ENCODE measurements at places on chromosomes 11 and 22.

- DNase-seq = no peak
Measured at GRCh38 chr11:95100191-95100648, 10.6 kb downstream of the ENDOD1 start.

DNA sequence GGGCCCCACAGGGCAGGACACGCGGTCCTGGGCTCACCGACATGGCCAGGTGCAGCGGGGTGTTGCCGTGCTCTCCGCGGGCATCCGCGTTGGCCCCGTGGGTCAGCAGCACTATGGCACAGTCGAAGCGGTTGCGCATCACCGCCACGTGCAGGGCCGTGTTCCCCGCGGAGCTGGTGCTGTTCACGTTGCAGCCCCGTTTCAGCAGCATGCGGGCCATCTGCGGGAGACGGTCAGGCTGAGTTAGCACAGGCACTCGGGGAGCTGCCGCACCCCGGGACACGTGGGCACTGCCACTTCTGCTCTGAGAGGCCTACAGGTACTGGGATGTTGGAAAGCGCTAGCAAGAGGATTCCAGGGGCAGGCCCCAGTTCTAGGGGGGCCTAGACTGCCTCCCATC is 22.3 kb upstream of the BAIAP2L2 start:
- no peak for DNase-seq

DNA sequence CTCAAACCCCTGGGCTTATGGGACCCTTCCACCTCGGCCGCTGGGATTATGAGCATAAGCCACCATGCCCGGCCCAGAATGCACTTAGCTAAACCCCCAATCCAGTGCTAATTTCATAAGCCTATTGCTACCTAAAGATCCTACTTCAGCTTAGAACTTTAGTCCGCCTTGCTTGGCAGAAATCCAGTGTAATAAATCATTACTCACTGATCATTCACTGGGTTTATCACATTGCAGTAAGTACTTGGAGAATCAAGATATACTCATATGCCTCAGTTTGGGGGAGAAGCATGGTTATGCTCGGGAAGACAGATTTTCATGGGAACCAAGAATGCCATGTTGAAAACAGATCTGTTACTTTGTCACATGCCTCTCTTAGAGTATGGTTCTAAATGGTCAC is 3.8 kb upstream of the TBRG1 start:
- no peak for DNase-seq

- no peak for DNase-seq
Measured at GRCh38 chr11:93849751-93850593, 446 bp downstream of the VSTM5 start.

DNA sequence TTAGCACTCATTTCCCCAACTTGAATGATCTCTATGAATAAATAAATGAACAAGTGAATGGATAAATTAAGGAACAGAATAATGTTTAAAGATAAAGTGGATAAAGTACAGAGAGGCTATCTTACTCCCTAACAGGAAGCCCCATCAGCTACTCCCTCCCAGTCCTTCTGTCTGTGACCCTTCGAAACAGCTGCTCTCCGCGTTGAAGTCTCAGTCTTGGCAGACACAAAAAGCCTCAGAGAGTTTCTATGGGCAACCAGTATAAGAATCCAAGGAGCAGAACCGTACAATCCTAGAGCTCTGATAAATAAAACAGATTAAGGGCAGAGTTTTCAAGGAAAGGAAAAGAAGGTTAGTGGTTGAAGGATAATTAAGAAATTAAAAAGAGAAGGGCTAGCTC is 35.0 kb downstream of the GUCY1A2 start:
- no peak for DNase-seq

- no peak for DNase-seq
Measured at GRCh38 chr22:29270475-29271271, 2.6 kb downstream of the EWSR1 start.

GRCh38 chr11:130022799-130023198 is 20.2 kb upstream of the PRDM10 start:
- no peak for DNase-seq

DNA sequence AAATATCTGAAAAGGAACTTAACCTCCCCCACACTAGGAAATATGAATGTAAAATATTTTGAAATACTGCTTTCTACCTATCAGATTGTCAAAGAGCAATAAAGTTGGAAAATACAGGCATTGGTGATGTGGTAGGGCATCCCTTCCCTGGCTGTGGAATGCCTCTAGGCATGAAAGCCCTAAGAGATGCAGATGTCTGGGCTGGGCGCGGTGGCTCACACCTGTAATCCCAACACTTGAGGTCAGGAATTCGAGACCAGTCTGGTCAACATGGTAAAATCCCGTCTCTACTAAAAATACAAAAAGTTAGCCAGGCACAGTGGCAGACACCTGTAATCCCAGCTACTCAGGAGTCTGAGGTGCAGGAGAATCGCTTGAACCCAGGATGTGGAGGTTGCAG is 22.0 kb downstream of the ARAP1 start:
- DNase-seq = no peak

GRCh38 chr11:98040061-98040808 is 980.5 kb upstream of the CNTN5 start:
- no peak for DNase-seq

- peak; percentile 77 for DNase-seq
Measured at GRCh38 chr11:44243595-44244343, 66.2 kb downstream of the ALX4 start.

DNA sequence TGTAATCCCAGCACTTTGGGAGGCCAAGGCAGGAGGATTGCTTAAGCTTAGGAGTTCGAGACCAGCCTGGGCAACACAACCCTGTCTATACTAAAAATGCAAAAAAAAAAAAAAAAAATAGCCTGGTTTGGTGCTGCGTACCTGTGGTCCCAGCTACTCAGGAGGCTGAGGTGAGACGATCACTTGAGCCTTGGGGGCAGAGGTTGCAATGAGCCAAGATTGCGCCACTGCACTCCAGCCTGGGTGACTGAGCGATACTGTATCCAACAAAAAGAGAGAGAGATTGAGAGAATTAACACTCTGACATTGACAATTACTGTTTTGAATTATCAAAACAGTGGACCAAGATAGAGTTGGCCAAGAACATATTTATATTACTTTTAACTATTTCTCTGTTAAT is 53.7 kb downstream of the SIK2 start:
- no peak for DNase-seq

GRCh38 chr11:75184757-75185425 is 34.0 kb downstream of the SLCO2B1 start:
- no peak for DNase-seq

DNA sequence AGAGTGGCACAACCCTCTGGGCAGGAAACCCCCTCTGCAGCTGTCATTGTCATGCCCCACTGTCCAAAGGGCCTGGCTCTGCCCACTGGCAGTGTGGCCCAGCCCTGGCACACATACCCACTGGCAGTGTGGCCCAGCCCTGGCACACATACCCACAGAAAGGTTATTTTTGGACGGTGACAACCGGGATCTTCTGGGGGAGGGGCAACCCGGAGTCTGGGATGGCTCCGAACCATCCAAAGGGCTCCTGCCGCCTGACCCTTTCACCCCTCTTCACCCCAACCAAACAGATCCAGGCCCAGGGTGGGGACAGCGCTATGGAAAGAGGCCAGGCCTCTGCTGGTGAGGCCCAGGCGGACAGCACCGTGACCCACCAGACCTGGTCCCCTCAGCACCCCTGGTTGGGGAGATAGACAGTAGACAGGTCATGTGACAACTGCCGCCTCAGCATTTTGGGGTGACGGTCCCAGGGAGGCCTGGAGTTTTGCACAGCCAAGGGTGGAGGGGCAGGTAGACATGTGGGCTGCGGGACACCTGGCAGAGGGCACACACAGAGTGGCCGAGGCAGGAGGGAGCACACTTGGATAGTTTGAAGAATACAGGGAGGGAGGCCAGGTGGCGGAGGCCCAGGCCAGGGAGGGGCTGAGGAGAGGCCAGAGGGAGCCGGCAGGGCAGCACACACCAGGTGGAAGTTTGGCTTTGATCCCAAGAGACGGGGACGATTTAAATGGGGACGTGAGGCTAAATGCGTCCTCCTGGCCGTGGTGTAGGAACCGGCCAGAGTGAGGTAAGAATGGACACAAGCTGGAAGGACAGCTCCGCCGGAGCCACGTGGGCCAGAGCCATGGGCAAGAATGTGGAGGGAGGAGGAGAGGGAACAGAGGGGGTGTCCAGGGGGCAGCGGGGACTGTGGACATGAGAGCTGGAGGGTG is 2.9 kb downstream of the MAPK12 start:
- no peak for DNase-seq

- DNase-seq = no peak
Measured at GRCh38 chr11:61706452-61707400, 26.5 kb downstream of the DAGLA start.

- no peak for DNase-seq
Measured at GRCh38 chr11:60890696-60891095, 15.7 kb downstream of the PRPF19 start.

DNA sequence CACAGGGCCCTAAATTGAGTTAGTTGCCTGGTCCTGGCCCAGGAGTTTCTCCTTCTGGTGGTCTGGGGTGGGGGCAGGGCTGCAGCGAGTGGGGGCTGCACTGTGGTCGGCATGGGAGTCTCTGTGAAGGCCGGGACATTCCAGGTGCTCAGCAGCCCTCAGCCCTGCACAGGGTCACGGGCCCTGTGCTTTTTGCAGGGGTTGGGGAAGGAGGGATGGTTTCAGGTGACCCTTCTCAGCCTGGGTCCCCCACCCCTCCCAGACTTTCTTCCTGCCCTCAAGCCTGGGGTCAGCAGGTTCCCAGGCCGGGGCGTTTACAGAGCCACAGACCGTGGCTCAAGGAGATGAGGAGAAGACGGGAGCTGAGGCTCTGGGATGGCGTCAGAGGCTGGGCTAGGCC is 7.8 kb downstream of the EMID1 start:
- no peak for DNase-seq

DNA sequence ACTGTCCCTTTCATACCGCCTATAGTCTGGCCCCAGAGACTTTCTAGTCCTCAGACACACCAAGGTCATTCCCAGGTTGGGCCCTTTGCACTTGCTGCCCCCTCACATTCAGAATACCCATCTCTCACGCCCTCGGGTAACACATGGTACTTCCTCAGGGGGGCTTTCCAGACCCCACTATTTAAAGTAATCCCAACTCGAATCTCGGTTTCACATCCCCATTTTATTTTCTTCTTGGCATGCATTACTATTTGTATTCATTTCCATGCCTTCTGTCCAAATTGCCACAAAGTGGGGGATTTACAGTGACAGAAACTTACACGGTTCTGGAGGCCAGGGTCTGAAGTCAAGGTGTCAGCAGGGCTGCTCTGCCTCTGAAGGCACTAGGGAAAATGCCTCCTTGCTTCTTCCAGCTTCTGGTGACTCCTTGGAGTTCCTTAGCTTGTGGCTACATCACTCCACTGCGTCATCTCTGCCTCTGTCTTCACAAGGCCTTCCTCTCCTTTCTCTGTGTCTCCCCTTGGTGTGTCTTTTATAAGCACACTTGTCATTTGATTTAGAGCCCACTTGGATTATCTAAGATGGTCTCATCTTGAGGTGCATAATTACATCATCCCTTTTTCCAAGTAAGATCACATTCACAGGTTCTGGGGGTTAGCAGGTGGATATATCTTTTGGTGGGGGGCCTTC is 15.1 kb downstream of the RCN1 start:
- DNase-seq = no peak

GRCh38 chr22:24240381-24240780 is 4.5 kb downstream of the GGT5 start:
- no peak for DNase-seq

DNA sequence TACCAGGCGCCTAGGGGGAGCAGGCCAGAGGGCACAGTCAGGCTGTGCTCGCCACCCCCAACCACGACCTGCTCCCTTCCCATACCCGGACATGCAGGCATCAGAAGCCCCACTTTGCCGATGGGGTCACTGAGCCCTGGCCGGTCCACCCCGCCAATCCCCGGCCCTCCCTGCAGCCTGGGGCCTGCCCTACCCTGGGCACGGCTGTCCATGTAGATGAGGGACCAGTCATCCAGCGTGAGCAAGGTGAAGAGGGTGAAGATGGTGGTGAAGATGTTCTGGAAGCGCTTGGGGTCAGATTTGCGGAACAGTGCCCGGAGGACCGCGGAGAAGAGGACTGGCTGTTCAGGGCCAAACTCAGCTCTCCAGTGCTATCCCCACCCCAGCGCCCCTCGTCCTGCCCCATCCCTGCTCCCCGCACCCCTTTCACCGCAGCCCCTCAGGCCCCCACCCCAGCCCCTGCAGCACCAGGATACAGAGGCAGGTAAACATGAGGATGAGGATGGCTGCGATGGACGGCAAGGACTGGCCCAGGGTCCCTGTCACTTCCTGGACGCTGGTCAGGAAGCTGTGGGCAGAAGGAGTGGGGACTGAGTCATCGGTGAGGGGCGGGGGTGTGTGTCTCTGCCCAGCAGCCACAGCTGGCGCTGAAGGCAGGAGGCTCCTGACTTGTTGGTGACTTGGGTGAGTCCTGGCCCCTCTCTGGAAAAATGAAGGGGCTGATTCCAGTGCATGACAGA is 5.5 kb downstream of the CATSPER1 start:
- DNase-seq = peak; percentile 88

- DNase-seq = no peak
Measured at GRCh38 chr11:35594680-35595079, 23.6 kb upstream of the FJX1 start.

DNA sequence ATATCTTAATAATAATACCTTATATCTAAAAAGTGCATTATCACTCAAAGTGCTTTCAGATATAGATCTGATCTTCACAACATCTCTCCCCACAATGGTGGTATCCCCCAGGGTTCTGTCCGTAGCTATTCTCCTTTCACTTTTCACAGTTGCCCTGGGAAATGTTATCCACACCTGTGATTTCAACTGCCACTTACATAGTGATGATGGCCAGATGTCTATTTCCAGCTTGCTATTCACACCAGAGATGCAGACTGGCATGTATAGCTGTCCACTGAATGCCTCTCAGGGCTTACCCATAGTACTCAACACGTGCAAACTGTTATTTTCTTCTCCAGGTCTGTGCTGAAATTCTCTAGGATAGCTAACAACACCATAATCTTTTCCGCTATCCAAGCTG is 724.7 kb downstream of the DLG2 start:
- DNase-seq = no peak

GRCh38 chr11:35981581-35981980 is 37.7 kb downstream of the LDLRAD3 start:
- DNase-seq = peak; percentile 27

DNA sequence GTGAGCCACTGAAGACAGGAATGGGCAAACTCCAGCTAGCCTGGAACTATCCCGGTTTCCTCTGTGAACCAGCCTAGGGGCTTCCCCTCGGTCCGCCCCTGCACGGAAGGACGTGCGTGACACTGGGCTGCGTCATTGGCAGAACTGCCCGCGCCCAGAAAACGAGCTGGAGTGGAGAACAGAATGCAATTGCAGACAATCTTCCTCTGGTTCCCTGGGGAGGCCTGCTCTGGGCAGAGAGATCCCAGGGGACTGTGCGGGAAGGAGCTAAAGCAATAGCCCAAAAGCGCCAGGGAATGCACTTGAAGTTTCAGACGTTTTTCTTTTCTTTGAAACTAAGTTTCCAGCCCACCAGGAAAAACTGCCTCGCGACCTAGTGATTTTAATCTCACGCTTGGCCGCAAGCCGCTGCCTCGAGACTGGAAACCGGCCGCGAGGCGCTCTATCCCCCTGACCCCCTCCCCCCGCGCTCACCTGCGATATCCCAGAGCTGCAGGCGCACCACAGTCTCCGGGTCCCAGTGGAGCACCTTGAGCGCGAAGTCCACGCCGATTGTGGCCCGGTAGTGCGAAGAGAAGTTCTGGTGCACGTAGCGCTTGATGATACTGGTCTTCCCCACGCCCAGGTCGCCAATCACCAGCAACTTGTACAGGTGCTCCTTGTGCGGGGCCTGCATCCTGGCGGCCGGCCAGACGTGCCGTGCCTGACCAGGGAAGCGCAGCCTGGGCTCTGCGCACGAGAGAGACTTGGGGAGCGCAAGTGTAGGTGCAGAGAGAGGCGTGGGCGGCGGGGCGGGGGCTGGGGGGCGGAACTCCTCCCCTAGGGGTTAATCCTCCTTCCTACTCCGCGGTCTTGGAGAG is at the start of gene RAB38:
RAB38 (minus strand) TSS at position 735 of the 860 bp plus-strand sequence; CDS start at position 676, 59 bp downstream.
- DNase-seq = peak; percentile 18
